ENCODE measurements at places on chromosomes 5 and 9.

DNA sequence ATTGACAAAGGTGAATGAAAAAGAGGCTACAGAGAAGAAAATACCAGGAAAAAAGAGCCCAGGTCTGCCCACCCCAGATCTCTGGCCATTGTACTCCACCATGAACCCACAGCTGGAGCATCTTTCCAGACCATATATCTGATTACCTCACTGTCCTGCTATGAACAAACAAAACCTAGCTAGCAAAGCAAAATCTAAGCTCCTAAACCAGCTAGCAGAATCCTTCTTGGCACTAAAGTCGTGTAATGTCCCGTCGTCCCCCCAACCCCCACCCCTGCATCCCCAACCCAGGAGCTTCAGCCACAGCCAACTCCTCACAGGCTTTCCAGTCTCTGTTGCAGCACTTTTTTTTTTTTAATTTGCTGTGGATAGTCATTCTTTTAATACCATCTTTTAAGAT, 2.5 kb downstream of the C1QTNF3 start:
- DNase-seq, result peak; percentile 20

- DNase-seq, result peak; percentile 73
Measured at GRCh38 chr9:116860509-116861120, 173.5 kb downstream of the TRIM32 start.

DNA sequence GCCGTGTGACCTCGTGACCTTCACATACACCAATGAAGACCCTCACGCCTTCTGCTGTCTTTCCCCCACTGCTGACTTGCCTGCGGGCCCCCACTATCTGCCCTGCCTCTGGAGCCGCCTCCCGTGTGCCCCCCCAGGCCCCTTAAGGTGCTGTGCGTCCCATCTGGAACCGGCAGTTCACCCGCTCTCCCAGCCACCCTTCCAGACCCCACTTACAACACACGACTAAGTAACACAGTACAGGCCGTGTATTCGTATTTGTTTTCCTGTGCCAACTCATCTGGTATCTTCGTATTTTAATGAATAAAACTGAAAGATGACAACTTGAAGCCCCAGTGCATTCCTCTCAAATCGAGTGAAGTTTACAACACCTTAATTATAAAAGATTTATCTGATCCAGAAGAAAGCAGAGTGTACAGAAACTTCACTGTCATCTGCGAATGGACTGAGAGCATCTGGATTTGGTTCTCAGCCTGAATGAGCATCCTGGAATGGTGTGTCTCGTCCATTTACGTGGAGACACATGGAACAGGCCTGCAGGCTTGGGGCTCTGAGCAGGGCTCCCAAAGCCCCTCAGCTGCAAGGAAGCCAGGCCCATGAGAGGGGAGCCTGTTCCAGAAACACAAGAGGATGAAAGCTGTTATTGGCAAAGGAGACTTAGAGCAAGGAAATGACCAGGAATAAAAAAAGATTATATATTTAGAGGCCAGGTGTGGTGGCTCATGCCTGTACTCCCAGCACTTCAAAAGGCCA, 21.9 kb upstream of the TERT start:
- DNase-seq, result no peak

DNA sequence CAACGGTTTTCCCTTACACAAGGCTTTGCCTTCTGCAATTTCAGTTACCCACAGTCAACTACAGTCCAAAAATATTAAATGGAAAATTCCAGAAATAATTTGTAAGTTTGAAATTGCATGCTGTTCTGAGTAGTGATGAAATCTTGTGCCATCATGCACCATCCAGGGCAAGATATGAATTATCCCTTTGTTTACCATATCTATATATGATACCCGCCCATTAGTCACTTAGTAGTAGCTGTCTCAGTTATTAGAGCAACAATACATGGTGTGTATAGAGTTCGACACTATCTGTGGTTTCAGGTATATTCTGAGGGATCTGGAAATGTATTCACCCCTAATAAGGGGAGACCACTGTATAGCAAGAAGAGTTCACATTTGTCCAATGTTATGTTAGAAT, 29.4 kb downstream of the ERBIN start:
- no peak for DNase-seq

GRCh38 chr5:174916227-174916626, 191.8 kb downstream of the MSX2 start:
- no peak for DNase-seq

GRCh38 chr5:103511554-103511885, 51.1 kb downstream of the NUDT12 start:
- DNase-seq, result peak; percentile 61

- DNase-seq, result no peak
Measured at GRCh38 chr5:124920909-124921666, 174.6 kb upstream of the ZNF608 start.

DNA sequence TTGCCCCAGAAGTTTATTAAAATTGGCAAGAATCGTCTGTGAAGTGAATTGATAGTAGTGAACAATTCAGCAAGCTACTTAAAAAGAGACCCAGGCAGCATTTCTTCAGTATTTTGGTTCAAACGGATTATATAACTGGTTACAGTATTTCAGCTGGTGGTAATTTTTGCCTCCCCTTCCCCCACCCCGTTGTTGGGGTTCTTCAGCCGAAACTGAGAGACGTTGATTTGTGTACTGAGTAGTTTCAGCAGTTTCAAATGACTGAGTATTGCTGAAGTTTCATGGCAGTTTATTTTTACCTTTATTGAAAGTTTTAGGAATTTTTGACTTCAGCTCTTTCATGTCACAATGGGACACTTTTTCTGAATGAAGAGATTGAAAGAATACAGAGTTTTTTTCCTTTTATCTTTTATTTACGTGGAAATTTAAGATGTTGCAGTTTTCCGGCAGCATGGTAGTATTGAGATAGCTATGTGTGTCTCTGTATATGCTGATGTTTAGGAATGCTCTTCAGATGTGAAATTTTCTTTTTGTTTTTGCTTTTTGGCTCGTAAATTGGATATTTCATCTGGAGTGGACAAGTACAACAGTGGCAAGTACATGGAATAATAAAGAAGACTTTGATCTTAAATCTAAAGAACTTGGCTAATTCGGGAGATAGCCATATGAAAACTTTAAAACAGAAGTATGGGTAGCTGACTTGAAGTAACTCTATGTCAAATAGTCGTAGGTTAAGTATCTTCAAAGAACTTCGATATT, 1.9 kb downstream of the GPBP1 start:
- no peak for DNase-seq

- DNase-seq, result peak; percentile 95
Measured at GRCh38 chr9:117704024-117704575, at the start of gene TLR4. Gene TLR4, plus strand, starts transcription at chr9:117704403. Its CDS starts 70 bp downstream, at chr9:117704473.

DNA sequence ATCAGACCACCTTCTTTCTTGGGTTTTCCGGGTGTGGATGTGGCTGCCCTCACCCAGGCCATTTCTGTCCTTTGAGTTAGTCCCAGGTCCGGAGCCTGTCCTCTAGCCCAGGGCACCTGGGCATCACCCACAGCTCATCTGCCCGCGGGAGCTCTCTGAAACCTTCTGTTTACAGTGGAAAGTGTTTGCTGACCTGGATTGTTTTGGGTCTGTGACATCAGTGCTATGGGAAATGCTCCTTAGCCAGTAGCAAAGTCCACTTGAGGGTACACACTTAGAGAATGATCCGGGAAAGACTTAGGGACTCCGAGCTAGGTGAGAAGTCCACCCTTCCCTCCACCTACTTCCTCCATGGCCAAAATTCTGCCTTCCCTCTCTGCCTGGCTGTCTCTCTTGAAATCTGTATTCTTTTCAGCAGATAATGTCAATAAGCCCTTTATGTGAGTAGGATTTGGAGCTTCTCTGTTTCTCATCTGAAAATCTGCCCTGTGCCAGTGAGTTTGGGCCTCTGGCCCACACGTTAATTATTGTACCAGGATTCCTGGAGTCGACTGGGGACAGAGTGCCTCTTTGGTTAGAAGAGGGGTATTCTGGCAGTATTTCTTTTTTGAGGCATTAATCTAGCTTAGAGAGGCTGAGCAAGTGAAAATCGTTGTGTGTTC, 19.9 kb downstream of the ABLIM3 start:
- DNase-seq, result no peak

DNA sequence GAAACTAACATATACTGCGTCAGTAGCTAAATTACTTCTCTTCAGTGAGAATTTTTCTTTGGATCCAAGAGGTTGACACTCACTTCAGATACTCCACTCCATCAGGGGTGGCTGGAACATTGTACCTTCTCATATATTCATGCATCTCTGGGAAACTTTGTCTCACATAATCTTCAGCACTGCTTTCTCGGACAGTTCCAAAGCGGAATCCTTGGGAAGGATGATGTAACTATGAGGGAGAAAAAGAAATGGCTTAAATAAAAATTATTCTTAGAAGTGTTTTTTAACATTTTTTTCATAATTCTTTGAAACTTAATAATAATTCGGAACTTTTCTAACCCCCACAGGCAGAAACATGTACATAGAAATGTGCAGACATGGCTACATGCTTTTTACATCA, 33.4 kb upstream of the PPP3R2 start:
- peak; percentile 20 for DNase-seq

GRCh38 chr5:106374956-106375355, 1295.8 kb downstream of the EFNA5 start:
- DNase-seq, result no peak

GRCh38 chr5:42929871-42930270, 110.2 kb downstream of the ANXA2R start:
- peak; percentile 16 for DNase-seq

DNA sequence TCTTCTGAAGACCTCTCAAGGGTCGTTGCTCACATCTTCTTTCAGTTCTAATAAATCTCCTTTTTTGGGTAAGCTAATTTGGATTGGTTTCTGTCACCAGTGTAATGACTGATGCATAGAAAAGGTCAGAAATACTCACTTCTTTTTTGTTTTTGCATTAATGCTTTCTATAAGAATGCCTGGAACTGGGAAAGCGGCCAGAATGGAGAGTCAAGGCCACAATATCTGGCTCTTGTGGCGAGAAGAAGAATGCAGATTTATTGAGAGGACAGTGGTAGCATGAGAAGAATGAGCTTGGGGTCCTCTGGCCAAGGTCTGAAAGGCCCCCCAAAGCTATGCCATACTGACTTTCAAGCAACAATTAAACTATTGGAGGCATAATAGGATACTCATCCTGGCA, 88.0 kb upstream of the SLC12A2 start:
- DNase-seq, result peak; percentile 58

DNA sequence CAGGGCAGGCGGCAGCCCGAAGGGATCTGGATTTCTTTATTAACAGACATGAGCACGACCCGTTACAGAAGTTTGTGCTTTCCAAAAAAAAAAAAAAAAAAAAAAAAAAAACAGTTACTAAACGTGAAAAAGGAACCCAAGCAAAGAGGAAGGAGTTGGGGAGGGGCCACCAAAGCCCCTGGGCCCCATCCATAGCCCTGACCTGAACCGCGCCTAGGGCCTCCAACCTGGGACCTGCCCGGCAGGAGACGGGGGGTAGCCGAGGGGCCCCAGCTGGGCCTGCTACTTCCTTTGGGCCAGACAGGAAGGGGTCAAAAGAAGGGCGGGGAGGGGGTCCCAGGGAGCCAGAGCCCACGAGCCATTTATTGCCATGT, 10.0 kb downstream of the PRR7 start:
- no peak for DNase-seq

- DNase-seq, result peak; percentile 85
Measured at GRCh38 chr5:173963182-173963838, 25.7 kb upstream of the C5orf47 start.

DNA sequence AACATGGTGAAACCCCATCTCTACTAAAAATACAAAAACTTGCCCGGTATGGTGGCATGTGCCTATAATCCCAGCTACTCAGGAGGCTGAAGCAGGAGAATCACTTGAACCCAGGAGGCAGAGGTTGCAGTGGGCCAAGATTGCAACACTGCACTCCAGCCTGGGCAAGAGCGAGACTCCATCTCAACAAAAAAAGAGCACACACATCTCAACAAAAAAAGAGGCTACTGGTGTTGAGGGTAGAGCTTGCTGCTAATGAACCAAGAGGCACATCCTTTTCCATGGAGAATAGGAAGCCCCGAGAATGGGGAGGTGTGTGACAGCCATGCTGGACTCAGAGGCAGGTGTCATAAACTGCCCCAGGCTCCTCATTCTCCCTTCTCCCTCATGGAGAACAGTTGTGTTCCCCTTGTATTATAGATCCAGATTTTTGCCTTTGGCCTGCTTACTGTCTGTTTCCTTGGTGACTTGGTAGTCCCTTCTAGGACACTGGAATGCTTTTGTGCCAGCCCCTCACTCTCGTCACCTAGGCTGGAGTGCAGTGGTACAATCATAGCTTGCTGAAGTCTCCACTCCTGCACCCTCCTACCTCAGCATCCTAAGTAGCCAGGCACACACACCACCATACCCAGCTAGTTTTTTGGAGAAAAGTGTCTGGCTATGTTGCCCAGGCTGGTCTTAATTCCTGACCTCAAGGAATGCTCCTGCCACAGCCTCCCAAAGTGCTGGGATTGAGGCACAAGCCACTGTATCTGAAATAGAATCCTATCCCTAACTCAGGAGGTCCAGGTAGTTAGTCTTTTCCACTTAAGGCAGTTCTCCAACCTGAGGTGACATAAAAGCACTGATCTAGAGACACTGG, 5.1 kb downstream of the RPL12 start:
- DNase-seq, result peak; percentile 22

DNA sequence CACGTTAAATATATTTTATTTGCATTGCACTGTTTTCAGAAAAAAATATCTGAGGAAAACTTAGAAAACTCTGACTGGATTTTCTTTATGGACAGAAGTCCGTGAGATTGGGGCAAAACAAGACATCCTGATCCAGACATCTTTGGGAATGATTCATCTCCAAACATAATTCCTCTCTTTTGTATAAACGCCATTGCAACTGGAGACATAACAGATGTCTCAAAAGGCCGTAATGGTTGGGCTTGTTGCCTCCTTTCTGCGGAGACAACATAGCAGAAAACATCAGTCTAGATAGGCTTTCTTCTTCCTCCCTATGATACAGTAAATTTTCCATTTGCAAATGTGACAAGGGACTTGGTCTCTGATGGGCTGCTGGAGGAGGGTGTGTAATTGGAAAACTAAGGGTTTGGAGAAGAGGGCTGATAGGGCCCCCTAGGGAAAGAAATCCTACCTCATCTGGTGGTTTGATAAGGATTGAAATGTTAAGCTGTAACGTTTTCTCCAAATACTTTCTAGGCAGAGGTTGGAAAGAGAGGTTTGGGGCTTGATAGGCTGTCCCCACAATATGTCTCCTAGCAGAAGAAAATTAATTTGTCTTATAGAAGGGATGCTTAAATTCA, 631.5 kb upstream of the ST8SIA4 start:
- DNase-seq, result peak; percentile 3

DNA sequence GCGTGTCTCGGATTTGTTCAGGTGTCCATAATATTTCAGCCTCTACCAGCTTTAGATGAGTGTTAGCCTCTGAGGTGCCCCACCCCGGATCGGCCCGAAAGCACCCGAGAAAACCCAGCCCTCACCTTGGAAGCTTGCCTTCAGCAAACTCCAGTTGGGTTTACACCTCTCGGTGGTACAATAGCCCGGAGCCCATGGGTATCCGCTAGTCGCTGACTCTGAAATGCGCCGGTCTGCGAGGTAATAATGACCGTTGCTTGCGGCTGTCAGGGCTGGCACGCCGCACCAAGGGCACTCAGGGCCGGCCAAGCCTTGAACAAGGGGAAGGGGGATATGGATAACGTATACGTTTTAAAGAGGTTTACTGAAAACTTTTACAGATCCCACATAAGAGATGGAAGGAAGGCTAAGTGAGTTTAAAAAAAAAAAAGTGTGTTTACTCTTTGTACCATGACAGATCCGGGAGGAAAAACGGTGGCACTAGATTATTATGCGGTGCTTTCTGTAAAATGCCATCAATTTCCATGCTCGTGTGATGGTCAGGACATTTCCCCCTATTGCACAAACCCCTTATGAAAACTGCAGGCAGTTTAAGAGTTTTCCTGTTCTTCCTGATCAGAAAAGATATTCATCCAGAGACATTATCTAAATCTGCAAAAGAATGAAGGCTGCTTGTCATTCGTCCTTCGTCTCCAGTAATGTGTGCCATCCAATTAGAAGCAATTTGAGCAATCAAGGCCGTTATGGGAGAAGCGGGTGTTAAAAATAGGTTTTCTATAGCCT, 124.2 kb downstream of the TMEM161B start:
- no peak for DNase-seq
